NT2/D1 (cell line): ENCODE measurements at places on chromosomes 16 and 17.
A peak's percentile ranks its signal among the peaks of the same experiment; 100 is the strongest.

DNA sequence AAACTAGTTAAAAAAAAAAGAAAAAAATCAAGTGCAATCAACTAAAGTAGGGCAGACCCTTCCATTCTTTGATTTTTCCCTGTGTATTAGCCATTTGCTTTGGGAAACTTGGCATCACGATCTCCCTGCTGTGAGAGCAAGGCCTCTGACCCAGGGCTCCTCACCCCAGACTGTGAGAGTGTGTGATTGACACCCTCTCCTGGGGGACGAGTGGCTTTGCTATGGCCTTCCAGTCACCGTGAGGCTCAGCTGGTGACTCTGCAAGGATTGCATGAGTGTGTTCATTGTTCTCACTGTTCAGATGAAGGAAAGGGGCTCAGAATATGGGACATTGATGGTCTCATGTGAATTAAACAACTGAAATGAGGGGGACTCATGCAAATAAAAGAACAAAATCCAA is 69.0 kb upstream of the BCAR1 start:
- no peak for DNase-seq

GRCh38 chr17:68686108-68686988 is 85.2 kb upstream of the FAM20A start:
- DNase-seq: no peak

DNA sequence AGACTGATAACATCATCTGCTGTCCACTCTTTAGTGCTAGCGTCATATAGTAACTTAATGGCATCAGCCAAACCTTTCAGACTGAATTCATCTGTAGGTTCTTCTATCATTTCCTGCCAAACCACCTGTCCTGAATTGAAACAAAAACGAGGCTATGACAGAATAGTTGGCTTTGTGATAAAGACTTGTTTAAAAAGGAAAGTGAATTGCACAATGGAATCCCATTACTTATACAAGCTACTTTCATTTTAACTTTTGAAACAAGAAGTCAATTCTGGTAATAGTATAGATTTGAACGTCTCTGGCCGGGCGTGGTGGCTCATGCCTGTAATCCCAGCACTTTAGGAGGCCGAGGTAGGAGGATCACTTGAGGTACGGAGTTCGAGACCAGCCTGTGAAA is 18.2 kb downstream of the LASP1NB start:
- no peak for DNase-seq

DNA sequence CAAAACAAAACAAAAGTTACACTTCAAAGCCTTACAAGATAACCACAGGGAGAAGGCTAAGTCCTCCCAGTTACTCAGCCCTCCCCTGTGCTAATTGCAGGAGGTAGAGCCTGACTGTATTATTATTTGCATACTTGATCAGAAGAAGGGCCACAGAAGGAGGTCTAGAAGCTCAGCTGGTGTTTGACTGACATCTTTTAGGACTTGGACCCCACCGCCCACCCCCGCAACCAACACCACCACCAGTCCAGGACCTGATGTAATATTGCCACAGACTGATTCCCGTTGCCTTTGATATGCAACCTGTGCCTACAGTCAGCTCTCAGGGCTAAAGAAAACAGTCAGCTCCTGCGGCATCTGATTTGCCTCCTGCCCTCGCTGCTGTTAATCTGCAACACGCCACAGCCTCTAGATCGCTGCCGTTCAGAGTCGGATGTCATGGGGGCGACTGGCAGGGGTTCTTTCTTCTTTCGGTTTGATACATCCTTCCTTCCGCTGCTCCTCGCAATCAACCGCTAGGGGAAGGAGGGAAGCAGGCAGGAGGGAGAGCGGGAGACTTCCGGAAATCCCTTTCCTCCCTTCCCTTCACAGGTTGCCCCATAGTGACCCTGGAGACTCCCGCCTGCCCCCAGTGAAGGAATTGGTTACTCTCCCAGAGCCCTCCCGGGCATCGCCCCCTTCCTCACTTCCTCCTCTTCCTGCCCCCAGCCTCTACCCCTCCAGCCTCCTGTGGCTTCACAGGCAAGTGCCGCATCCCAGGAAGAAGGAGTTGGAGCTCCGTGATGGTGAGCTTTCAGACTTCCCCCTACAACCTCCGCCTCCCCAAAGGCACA is 90.5 kb upstream of the SOX9 start:
- DNase-seq: peak; percentile 74

GRCh38 chr16:15856182-15856581 is 646 bp downstream of the MYH11 start:
- DNase-seq: no peak

DNA sequence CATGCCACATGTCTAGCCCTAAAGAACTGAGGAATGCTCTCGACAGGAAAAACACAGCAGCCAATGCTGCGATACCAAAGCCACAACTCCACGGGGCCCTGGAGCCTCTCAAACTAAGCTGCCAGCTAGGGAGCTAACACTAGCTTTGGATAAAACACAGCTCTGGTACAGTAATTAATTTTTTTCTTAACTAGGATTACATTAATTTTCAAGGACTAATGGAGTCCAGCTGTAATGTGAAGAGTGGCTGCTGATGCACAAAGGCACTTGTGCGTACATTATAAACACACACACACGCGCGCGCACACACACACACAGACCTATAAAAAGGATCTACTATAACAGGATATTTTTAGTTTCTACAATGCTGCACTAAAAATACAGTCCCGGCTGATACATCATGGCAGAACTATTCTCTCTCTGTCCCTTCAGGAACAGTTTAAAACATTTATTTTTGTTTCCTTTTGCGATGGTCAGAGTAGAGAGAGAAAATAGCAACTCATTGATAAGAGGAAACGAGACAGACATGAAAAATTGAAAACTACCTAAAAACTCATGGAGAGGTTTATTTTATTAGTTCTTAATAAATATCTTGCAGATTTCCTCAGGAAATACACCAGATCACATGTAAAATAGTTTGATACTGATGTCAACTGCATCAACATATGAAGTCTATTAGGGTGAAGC is 88.5 kb downstream of the SMG6 start:
- no peak for DNase-seq

GRCh38 chr17:29734640-29735039 is 111.9 kb upstream of the CORO6 start:
- no peak for DNase-seq

GRCh38 chr17:74601944-74602572 is 10.0 kb upstream of the CD300LD start:
- DNase-seq: peak; percentile 11

DNA sequence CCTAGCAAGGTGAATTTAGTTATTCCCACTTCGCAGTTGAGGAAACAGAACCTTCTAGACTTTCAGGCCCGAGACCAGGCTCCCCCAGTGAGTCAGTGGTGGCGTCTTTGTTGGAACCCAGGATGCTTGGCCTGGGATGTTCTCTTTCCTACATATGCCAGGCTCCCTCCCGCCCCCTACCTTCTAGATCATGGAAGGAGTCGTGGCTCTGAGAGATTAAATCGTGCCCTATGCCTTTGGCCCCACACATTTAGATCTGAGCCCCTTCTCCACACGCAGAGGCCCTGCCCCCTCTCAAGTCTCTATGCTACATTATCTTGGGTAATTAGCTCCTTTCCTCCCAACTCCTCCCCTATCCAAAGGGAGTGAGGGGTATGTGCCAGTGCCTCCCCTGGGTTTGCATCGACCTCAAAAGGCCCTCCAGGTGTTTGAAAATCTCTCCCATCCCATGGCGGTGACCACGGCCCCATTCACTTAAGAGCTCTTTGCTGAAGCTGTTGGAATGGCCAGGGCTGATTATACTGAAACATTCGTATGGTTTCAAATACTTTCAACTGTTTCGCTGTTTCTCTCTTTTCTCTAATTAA is 3.0 kb downstream of the NGFR start:
- DNase-seq: no peak

GRCh38 chr17:1645207-1646171 is at the start of gene SCARF1:
SCARF1 (minus strand) TSS chr17:1645732; CDS start chr17:1645697, 35 bp downstream.
- DNase-seq: no peak

DNA sequence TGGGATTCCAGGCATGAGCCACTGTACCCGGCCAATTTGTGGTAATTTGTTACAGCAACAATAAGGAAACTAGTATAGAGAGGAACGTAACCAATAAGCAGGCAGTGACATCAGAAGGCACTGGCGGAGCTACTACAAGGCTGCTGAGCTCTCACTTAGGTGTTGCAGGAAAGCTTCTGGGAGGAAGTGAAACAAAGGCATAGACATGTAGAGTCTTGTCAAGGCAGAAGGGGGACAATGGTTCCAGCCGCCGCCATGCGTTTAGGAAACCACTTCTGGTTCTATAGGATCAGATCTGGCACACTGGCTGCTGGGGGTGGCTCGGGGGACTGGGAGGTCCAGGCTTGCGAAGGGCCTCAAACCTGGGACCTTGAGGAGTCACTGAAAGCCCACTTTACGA is 9.4 kb upstream of the CPSF4L start:
- DNase-seq: no peak

DNA sequence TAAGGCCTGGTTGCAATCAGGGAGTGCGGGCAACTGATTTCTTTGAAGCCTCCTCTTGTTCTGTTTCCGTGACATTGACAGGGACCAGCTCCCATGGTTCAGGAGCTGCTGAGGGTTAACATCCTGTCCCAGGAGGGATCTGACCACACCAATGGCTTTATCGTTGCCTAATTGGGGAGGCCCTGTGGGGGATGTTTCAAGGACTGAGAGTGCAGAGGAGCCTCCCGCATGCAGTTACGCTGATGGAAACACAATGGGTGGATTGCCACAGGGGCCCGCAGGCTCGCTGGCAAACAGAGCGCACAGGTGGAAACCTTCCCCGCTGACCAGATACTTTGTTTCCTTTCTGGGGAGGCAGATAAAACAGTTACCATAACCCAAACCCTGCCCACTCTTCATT is 23.8 kb upstream of the ABCC1 start:
- no peak for DNase-seq

GRCh38 chr16:80573700-80574120 is 32.9 kb downstream of the DYNLRB2 start:
- DNase-seq: no peak

- no peak for DNase-seq
Measured at GRCh38 chr17:57293077-57293476, 36.8 kb downstream of the MSI2 start.

GRCh38 chr17:60390925-60391470 is 935 bp downstream of the USP32 start:
- no peak for DNase-seq

- no peak for DNase-seq
Measured at GRCh38 chr16:86997058-86997457, 320.1 kb downstream of the C16orf95 start.
